Activated CD4-positive, alpha-beta T cell treated with anti-CD3 and anti-CD28 coated beads, Interleukin-2, amount 50 U/mL, for 4 hours (primary cell): ENCODE measurements at places on chromosomes 4 and X.

- no peak for DNase-seq
Observed at GRCh38 chr4:174714393-174715211, 114.4 kb downstream of the GLRA3 start.

- no peak for DNase-seq
Observed at GRCh38 chr4:165738571-165738970, 134.5 kb upstream of the TLL1 start.

DNA sequence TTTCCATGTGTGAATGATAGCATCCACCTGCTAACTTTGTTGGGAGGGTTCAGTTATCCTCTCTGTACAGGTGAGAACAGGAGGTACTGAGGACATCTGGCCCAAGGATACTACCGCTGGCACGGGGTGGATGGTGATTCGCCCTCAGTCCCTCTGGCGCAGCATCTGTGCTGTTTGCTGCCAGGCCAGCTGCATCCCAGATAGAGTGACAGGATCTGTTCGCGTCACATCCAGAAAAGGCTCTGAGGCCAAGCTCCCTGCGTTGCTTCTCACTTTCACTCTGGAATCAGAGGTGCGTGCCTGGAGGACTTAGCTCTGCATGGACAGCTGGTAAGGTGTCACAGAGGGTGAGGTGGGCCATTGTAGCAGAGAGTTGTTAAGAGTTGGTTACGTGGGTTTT is 95.4 kb downstream of the TBL1X start:
- DNase-seq = no peak

- no peak for DNase-seq
Observed at GRCh38 chr4:81519856-81520255, 48.1 kb upstream of the RASGEF1B start.

GRCh38 chrX:109856974-109857373 is 123.9 kb upstream of the ACSL4 start:
- no peak for DNase-seq

GRCh38 chr4:55578341-55579010 is 13.6 kb downstream of the PDCL2 start:
- DNase-seq = no peak

- DNase-seq = no peak
Observed at GRCh38 chrX:147476008-147476407, 435.7 kb upstream of the FMR1 start.

DNA sequence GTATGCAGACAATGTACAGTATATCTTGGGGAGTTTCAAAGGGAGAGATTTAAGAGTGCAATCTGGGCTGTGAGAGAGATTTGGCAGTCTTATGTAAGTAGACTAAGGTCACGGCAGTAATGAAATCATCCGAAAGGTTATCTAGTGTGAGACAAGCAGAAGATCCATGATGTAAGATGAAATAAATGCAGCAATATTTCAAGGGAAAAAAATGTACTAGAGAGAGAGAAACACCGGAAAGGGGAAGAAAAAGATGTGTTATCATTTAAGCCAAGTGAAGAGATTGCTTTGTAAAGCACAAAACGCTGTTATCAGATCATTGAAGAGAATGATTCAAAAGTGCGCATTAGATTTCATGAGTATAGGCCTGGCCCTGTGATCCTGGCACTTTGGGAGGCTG is 88.4 kb upstream of the GUCY1A1 start:
- no peak for DNase-seq

DNA sequence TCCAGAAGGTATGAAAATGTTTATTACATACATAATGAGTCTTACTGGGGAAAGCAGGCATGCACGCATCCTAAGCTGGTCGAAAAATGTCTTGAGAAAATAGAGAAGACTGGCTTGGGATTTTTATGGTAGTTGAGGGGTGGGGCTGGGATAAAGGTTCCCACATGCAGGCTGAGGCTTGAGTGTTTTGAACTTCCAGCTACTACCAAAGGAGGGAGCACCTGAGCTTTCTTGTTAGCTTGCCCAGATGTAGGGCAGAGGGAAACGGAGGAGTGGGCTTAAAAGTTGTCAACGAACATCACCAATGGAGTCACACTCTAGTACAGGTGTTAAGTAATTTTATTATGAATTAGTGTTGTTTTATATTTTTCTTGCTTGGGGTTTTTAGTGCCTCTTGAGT is 39.6 kb upstream of the SRPX start:
- no peak for DNase-seq

DNA sequence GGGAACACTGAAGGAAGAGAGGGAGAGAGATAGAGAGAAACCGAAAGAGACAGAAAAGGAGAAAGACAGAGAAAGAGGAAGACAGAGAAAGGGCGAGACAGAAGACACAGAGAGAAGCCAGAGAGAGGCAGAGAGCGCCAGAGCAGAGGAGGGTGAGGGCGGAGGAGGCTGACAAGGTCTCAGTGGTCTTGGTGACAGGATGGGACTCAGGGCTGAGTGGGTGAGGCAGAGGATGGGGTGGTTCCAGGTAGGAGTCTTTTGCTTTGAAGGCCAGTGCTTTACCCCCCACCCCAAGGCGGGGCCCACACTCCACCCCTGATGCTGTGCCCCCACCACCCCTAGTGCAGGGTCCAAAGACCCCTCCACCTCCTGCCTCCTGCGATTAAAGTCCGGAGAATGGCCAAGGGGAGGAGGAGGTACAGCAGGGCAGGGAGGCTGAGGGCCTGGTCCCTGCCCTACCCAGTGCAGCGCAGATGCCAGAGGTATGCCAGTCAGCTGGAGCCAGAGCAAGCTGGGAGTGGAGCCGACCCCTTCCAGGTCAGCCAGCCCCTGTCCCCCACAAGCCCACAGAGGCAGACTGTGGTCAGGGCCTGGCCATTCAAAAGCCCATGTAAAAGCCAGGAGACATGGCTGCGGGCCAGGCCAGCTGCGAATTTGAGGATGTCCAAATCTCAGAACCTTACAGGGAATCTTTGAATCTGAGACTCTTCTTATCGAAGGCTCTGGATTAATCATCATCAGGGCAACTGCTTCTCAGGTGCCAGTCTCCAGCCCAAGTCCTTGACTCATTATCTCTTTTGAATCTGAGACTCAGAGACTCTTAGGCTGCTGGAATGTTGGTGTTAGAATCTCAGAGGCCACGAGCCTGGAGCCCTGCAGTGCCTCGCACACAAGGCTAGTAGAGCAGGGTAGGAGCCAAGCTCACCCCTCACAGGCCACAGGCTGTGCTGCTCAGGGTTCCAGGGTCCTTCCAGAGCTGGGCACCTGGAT is 758 bp downstream of the IQSEC2 start:
- DNase-seq = no peak

GRCh38 chr4:102478186-102478585 is 23.0 kb upstream of the NFKB1 start:
- DNase-seq = no peak

DNA sequence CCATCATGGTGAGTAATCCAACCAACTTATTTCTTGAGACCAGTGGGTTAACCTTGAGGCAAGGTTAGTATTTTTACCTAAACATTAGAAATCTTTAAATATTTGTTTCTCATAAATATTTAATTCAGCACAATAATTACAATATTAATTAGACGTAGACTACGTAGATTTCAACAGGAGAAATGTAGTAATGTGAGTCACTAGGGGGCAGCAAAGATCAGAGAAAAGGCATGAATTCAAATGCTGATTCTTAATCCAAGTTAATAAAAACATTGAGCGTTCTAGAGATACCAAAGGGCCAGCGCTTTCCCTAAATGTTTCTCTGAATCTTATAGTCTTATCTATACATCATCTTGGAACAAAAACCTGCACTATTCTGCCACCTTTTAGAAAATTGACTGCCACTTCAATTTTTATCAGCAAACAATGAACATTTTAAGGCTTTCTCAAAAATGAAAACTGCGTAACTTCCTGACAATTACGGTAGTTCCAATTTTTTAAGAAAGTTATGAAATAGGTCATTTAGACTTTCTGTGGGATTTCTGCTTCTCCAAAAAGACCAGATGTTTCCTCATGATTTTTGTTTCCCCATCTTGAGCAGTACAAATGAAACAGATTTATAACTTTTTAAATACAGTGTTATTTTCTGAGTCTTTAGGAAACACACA is 180.7 kb downstream of the GASK1B start:
- no peak for DNase-seq

DNA sequence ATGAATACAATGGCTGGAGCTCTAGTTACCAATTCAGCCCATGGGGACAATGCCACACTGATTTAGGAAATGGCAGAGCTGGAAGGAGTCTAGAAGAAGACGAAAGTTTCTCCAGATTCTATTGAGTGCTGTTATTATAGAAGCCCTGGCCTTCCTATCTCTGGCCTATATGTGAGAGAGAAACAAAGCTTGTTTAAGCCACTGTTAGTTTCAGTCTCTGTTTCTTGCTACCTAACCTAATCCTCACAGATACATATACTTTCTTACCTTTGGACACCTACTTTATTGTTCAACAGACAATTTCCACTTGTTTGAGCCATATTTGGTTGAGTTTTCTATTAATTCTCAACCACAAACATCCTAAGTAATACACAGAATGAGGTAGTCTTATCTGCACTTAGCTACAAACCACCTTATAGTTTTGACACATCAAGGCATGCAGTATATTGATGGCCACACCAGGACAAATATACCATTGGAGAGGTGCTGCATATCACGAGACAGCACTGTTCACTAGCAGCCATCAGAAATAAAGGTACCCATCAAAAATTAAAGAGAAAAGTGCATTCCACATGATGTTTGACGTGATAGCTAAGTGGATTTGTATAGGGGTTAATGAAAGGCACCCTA is 190.2 kb downstream of the SMIM20 start:
- DNase-seq = no peak

DNA sequence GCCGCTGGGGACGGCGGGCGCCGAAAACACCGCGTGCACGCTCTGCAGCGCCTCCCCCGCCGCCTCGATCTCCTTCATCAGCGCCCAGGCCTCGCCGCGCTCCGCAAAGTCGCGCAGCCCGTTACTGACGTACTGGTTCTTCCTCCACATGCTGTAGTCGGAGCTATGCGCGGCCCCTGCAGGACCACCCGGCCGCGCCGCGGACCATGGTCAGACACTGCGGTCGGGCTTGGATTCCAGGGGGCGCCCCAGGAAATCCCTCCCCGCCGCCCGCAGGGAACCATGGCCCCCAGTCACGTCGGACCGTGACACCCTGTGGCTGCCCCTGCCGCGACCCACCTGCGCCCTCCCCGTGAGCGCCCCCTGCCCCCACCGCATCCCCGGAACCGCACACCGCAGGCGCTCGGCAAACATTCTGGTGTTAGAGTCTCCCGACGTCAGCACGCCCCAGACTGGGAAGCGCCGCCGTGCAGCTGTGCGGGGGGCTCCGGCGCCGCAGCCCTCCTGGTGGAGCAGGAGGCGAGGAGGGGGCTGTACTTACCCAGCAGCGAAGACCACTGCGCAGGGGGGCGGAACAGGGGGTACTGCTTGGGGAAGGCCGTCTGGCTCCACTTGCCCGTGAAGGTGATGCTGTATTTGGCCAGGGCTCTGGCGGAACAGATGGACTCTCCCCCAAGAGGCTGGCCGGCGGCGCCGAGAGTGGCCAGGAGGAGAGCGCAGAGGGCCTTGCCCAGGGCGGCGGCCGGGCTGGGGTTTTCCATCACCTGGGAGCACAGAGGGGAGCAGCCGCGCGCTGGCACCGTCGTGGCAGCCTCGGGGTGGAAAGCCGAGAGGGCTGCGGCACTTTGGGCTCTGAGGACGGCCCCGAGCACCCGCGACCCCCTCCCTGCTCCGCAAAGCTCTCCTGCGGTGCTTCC is 814 bp downstream of the SPON2 start:
- peak; percentile 47 for DNase-seq

DNA sequence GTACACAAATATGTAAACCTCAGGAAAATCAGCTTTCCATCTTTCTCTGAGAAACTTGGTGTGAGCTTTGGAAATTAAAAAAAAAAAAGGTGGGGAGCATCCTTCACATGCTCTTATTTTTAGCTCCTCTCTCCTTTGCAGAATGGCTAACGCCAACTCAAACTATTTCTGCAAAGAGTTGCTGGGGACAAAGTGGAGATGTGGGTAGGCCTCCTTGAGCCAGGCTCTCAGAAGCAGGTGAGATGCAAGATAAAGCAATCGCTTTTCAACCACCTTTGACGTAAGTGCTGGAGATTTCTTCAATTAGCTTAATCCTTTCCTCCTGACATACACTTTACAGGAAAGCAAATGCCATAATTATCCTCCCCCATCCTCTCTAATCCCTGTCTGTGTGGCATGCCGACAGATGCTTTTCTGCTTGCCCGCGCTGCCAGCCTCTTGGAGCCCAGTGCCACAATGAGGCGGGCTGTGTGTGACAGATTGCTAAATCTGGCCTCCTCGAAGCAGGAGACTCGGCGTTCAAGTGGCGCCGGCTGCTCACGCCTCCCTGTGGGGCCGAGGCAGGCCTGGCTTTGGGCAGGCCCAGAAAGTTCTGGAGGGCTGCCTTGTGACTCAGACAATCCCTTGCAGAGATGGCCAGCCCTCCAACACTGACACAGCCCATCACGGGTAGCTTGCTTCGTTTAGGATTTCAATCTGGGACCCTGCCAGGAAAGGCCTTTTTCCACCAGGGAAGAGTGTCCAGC is 64.9 kb upstream of the SOD3 start:
- no peak for DNase-seq

DNA sequence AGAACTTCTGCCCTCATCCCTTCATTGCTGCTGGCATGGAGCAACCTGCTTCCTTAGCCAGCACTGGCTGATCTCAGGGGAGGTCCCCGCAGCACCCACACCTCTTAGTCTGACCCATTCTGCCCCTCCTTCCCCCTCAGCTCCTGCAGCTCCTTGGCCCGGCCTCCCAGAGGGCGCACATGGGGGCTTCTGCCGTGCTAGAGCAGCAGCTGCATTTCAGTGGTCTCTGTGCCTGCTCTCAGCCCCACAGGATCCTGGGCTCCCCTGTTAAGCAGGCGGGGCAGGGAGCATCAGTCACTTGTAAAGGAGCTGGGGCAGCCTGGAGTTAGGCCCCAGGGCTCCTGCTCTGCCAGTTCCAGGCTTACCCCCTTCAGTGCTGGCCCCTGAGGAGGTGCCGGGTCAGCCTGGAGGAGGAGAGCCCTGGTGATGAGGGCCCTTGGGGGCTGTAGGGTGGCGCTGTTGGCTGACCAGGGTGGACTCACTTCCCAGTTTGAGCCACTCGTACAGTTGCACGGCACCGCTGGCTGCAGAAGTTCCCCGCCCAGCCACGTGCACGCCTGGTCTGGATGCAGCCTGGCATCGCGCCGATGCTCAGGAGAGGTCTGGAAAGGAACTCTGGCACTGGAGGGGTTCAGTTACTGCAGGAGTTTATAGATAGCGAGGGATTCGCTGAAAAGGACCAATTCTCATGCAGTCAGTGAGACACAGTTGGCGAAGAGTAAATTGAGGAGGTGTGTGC is 85.1 kb upstream of the PSAPL1 start:
- no peak for DNase-seq

- DNase-seq = no peak
Observed at GRCh38 chr4:16684097-16684496, 214.3 kb downstream of the LDB2 start.

DNA sequence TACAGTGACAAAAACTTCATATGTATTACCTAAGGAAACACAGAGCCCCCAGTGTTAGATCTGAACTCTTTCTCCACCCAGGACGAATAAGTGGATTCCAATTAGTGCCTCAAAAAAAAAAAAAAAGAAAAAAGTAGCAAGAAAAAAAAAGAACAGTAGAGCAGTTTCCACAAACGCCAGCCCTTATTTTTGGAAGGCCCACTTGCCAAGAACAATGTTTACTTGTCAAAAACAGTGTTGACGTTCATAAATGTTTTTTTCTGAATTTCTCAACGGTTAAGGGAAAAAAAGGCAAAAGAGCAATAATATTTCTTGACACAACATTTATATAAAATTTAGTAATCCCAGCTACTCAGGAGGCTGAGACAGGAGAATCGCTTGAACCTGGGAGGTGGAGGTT is 38.7 kb downstream of the DHRSX start:
- no peak for DNase-seq
